ENCODE measurements at places on chromosomes 3 and 15.

- no peak for DNase-seq
These were observed 5.2 kb upstream of the NOX5 start for GRCh38 chr15:69009341-69009740.

- no peak for DNase-seq
These were observed 112.8 kb upstream of the ICE2 start for GRCh38 chr15:60591496-60592370.

DNA sequence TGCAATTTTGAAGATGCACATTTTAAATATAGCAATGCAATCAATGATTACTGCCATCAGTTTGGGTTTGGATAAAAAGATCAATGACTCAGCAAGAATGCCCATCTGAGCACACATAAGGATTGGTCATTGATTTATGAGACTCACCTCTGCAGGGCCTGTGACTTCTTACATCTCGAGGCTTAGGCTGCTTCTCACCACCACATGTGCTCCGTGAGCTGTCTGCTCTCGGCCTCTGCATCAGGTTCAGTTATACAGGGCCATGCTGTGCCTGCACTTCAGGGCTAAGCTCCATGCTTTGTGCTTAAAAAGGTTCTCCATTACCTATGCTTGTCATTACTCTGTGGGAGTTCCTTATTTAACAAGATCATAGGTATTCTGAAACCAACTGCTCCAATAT is 887.5 kb downstream of the DIPK2A start:
- DNase-seq = no peak

- DNase-seq = no peak
These were observed 19.4 kb downstream of the CA12 start for GRCh38 chr15:63362196-63362595.

DNA sequence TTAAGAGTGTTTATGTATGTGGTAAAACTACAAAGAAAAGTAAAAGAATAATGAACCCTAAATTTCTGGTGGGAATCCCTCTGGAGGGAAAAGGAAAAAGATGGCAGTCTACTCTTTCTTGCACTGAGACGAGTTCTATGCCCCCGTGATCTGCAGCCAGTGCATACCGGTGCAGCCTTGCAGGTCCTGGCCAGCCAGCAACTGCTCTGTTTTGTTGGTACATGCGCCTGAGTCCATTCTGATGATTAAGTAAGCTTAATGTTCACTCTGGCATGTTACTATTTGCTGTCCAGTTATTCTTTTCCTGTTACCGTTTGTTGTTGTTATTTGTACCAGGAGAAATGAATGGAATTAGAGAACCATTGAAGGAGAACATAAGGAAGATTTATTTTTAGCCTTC is 95.1 kb upstream of the TMC3 start:
- DNase-seq = no peak

GRCh38 chr3:66565301-66565700 is 64.5 kb upstream of the LRIG1 start:
- DNase-seq = no peak

- DNase-seq = no peak
These were observed 7.1 kb downstream of the LRRK1 start for GRCh38 chr15:100926258-100926657.

- no peak for DNase-seq
These were observed 237.2 kb downstream of the AGBL1 start for GRCh38 chr15:86316726-86317383.

GRCh38 chr15:68330416-68330815 is 52.9 kb downstream of the FEM1B start:
- no peak for DNase-seq

- DNase-seq = no peak
These were observed 18.0 kb downstream of the ATP10A start for GRCh38 chr15:25844981-25845680.

- no peak for DNase-seq
These were observed 1058.6 kb downstream of the NTRK3 start for GRCh38 chr15:87197981-87198380.

GRCh38 chr3:108985844-108986243 is 32.2 kb upstream of the GUCA1C start:
- no peak for DNase-seq

DNA sequence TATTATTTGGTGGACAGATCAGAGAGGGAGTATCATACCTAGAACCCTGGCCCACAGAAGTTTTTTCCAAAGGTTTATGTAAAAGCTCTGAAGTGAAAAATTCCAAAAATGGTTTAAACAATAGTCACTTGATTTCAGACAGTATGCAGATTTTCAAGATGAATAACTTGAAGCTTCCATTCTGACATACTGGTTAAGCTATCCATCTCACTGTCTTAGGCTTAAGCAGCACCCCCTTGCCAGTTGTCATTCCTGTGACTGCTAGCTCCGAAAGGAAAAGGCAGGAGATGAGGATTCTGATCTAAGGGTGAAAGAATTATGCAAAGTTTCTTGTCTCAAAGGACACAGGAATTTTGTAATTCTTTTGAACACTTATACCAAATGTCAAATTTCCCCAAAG is 337.5 kb upstream of the THBS1 start:
- no peak for DNase-seq

- DNase-seq = no peak
These were observed 841.9 kb downstream of the CADM2 start for GRCh38 chr3:85800676-85801075.

- no peak for DNase-seq
These were observed 487.1 kb upstream of the CNTN3 start for GRCh38 chr3:75101329-75102147.

- DNase-seq = no peak
These were observed 264.4 kb upstream of the KCNMB2 start for GRCh38 chr3:178271740-178272387.

- no peak for DNase-seq
These were observed 3.0 kb downstream of the TRIM59 start for GRCh38 chr3:160446522-160447056.

GRCh38 chr15:45448066-45448915 is 69.9 kb upstream of the GATM start:
- no peak for DNase-seq

DNA sequence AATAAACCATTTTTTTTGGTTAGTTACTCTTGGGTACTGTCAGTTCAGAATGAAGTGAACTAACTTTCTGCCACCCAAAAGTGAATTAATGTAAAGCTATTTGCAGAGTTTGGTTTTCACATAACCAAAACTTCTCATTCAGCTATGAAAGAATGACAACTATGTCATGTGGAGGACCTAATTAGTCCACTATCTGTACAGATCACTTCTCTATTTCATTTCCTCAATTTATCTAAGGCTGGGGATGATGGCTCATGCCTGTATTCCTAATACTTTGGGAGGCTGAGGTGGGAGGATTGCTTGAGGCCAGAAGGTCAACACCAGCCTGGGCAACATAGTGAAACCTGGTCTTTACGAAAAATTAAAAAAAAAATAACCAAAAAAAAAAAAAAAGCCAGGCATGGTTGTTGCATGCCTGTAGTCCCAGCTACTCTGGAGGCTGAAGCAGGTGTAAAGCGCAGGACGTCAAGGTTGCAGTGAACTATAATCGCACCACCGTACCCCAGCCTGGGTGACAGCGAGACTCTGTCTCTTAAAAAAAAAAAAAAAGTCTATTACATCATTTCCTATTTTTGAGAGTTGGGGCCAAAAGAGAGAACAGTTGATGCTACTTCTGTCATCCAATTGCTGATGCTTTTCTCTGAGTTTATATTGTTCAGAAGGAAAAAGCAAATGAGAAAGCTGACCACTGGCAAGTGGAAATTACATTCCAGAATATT is 8.7 kb downstream of the HYPK start:
- no peak for DNase-seq

GRCh38 chr3:145943952-145944351 is 217.0 kb downstream of the PLOD2 start:
- no peak for DNase-seq

- no peak for DNase-seq
These were observed 36.0 kb downstream of the TM2D3 start for GRCh38 chr15:101615986-101616848.

- no peak for DNase-seq
These were observed 273.6 kb downstream of the FOXP1 start for GRCh38 chr3:71309886-71310285.

DNA sequence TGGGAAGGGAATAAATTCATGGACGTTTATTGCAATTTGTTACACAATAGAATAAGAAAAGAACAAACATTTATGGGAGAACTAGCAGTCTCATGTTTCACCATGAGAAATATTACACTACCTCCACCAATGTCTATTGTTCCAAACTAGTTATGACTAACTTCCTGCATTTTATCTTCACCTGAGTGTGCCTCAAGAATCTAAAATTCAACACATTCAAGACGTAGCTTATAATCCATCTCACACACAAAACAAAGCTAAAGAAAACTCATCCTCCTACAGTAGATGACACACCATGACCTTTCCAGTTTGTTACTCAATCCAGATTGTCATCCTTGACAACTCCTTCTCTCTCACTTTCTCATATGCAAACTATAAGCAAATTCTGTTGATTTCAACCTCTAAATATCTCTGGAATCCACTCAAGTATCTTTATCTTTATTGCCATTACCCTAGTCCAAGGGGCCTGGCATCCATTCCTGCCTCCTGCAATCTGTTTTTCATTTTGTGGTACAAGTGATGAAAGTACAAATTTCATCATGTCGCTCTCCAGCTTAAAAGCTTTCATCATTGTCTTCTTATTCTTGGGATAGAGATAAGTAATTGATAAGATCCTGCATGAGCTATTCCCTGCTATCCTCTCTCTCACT is 229.9 kb downstream of the NR2F2 start:
- DNase-seq = no peak

DNA sequence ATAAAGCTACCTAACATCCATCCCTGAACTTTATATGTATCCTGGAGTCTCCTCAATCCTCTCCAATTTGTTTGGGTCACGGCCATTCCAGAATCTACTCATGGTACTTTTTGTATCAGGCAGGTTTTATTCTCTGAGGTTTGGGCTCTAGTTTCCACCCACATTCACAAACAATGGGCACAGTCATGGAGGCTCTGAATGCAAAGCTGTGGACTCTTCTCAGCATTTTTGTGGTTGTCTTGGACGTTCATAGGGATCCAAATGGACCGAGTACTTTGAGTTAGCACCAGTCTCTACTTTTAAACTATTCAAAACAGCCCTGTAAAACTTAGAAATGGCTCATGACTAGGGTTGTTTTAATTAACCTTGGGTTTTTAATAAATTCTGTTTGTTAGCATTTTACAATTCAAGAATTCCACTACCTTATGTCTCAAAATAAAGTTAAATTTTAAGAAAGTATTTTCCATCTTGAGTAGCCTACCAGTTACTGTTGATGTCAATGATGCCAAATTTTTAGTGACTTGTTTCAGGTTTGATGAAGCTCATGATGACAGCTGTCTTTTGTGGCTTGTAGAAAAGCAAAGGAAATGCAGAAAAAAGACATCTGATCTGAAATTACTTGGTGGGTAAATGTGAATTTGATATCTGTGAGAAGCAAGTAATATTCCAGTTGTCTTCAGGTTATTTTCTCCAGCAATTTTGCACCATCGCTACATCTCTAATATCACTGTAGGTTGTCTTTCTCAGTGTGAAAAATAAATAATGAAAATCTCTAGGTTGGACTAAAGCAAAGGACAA is 275.7 kb upstream of the THBS1 start:
- no peak for DNase-seq

GRCh38 chr15:71752604-71753289 is 57.6 kb upstream of the NR2E3 start:
- DNase-seq = no peak

- DNase-seq = no peak
These were observed 6.2 kb upstream of the IGSF10 start for GRCh38 chr3:151467069-151467468.

- no peak for DNase-seq
These were observed 162.9 kb downstream of the ITPR1 start for GRCh38 chr3:4656059-4656458.

DNA sequence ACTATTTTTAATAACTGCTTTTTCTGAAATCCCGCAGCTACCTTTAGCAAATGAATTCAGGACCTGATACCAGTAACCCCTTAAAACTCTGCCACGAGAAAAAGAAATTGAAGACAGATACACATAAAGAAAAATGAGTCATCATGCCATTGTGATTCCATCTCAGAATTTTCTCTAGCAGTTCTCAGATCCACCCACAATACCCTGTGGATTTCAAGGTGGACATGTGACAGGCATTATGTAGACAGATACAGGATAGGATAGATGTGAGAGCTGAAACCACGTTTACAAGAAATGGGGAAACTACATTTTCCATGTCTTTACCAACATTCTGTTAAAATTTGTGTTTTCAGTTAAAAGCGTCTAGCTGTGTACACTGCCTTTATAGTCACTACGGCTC is 291.9 kb upstream of the NR2F2 start:
- no peak for DNase-seq

DNA sequence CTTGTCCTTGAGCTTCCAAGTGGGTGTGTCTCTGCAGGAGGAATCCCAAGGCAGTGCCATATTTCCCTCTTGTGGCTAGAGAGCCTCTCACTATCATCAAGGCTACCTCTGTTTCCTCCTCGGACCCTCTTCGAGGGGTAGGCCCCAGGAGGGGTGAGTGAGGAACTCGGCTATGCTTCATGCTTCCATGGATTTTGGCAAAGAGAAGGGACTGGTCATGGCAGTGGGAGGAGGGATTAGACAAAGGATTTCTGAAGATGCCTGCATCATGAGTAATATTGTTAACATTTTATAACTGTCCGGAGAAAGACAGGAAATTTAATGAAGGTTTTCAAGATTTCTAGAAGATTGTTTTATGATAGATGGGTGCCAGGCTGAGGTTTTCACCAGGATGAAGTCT is 241.5 kb downstream of the CLSTN2 start:
- no peak for DNase-seq

DNA sequence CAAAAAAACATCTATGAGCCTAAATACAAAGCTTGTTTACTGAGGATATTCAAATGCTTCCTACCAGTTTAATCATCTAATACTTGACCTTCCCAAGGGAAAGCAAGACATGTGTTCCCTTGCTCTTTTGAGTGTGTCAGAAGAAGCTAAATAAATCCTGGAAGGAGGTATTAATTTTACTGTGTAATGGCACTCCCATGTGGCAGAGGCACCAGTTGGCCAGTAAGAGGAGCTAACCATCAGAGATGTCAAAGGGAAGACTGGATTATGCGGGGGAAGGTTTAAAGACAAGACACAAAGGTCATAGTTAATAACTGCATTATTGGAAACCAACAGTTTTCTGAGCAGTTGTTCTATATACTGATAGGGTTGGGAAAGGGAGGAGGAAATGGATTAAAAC is 125.1 kb downstream of the SUCLG2 start:
- no peak for DNase-seq

- no peak for DNase-seq
These were observed 737.7 kb upstream of the ALCAM start for GRCh38 chr3:104629038-104629437.

DNA sequence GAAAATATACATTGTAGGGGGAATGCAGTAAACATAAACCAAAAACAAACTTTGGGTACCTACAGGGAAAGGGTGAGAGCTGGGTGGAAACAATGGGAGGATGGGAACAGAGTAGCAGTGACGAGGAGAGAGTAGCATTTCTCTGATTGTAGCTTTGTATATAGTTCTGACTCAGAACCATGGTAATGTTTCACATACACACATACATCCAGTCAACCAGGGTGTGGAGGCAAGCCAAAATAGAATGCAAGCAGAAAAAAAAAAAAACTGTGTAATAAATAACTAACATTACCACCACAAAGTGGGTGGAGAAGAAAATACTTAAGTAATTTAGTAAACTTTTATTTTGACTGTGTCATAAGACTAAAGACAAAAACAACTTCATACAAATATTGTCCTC is 27.2 kb downstream of the BCL2A1 start:
- no peak for DNase-seq

- no peak for DNase-seq
These were observed 37.3 kb downstream of the CYFIP1 start for GRCh38 chr15:22942877-22943276.
